Mesothelial cell of epicardium (in vitro differentiated cells): ENCODE measurements at places on chromosomes 2 and 18. TPM values are rescaled to one million over a fixed set of nuclear protein-coding genes. Genes with fewer than 3 reads are reported as not detected.

HMSD gene
- 2.7 to 7.2 TPM (median 3.5 TPM) in 3 replicates for total RNA-seq

PTPRM gene
- 71.3 to 82.1 TPM (median 72.7 TPM) in 3 replicates for total RNA-seq

NBEAL1 gene
- 30.6 to 36.6 TPM (median 33.0 TPM) in 3 replicates for total RNA-seq

TLX2 gene
- total RNA-seq = 0.18 TPM in 1 of 3 replicates, not detected in the others

ASPRV1 gene
- total RNA-seq = 2.6 to 3.6 TPM (median 3.5 TPM) in 3 replicates

VWA3B gene
- not detected in 3 replicates for total RNA-seq

RAB6C gene
- 0.16 to 0.18 TPM in 2 of 3 replicates, not detected in the other for total RNA-seq

REL gene
- total RNA-seq = 27.8 to 29.8 TPM (median 29.4 TPM) in 3 replicates

ADD2 gene
- 1.3 to 2.0 TPM (median 1.3 TPM) in 3 replicates for total RNA-seq

UGT1A4 gene
- not detected in 3 replicates for total RNA-seq

OTOS gene
- total RNA-seq = not detected in 3 replicates

SIGLEC15 gene
- total RNA-seq = not detected in 3 replicates

ANKRD53 gene
- total RNA-seq = 3.6 to 4.9 TPM (median 4.0 TPM) in 3 replicates

DSG1 gene
- total RNA-seq = 0.07 to 0.18 TPM (median 0.09 TPM) in 3 replicates

DNA sequence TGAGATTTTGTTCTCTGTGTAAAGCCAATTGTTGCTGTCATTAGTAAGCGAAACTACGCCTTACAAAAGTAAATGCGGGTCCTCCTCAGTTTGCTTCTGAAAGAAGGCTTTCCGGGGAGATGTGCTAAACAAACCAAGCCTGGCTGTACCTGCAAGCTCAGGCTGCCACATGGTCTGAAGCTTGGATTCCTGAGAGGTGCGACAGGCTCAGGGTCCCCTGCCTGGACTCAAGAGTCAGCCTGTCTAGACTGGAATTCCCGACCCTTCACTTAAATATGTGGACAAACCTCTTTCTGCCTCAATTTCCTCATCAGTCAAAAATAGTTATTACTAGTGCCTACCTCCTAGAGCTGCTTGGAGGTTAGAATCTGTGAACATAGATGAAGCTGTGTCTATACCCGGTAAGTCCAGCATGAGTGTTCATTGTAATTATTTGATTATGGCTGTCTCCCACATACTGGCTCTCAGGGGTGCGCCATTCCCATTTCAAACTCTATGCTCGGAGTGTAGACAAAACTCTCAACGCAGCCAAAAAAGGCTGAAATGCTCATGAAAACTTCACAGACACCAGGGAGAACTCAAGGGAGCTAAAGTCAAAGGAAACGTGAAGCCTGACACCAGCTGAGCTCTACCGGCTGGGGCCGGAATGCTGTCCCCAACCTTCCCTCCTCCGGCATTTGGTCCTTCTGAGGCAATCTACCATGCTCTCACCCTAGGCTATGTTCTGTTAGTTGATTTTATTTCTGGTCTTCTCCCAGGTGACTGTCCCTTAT lies 31.4 kb downstream of the SOWAHC start:
- DNase-seq = no peak

GRCh38 chr18:27355308-27355707 lies 170.2 kb upstream of the CHST9 start:
- no peak for DNase-seq

GRCh38 chr2:136124805-136125204 lies 6.9 kb upstream of the CXCR4 start:
- DNase-seq = no peak

DNA sequence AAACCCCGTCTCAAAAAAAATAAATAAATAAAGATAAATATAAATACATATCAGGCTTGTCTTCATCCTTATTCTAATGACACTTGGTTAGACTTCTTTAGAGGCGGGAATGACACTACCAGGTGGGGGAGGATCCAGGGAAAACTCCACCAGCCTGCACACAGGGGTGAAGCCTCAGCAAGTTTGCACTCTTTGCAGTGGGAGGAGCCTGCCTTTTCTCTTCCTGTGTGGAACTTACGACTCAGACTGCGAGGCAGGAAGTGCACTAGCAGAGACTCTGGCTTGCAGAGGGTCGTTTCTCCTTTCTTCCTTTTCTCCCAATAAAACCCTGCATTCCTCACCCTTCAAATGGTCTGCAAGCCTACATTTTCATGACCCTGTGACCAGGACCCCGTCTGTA lies 153.6 kb upstream of the CBLN2 start:
- no peak for DNase-seq

GRCh38 chr18:24208270-24209035 lies 69.6 kb downstream of the CABYR start:
- DNase-seq = no peak

GRCh38 chr18:48116873-48117630 lies 186.6 kb upstream of the SMAD2 start:
- no peak for DNase-seq

GRCh38 chr2:13255485-13255884 lies 538.7 kb downstream of the TRIB2 start:
- DNase-seq = no peak

DNA sequence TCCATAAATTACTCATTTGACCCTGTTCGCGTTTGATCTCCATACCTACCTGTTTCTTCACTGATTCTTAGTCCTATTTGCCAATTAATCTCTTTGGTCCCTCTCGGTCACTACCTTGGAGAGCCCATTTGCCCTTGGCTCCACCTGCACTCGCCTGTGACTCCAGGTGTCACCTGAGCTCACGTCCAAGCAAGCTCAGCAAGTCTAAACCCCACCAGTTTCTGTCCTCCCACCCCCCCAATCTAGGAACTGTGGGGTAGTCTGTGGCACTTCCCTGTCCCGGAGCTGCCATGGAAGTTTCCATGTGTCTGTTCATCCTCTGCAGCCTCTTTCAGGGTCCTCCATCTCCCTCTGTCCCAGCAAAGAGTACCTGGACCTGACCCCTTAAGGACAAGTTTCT lies 68.1 kb upstream of the BCL2L11 start:
- DNase-seq = no peak

GRCh38 chr2:216584112-216584511 lies 49.1 kb upstream of the IGFBP2 start:
- DNase-seq = no peak

DNA sequence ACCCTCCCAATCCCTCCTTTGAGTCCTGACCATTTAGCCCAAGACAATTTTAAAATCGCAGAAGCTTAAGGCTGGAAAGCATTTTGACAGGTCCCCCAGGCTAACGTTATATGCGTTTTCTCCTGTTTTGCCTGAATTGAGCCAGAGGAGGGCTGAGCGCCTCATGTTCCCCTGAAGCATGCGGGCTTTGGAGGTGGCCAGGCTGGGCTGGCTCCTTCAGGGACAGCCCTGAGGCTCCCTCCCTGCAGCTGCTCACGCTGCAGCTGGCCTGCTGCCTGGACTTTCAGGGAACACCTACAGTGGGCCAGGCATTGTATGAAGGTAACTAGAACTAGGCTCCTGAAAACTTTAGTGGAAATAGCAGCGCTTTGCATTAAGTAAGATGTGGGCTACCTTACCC lies 179.2 kb downstream of the ACKR3 start:
- no peak for DNase-seq

GRCh38 chr2:28779001-28779400 lies 27.4 kb downstream of the PPP1CB start:
- DNase-seq = no peak

GRCh38 chr2:138919120-138919747 lies 139.0 kb upstream of the NXPH2 start:
- DNase-seq = no peak

DNA sequence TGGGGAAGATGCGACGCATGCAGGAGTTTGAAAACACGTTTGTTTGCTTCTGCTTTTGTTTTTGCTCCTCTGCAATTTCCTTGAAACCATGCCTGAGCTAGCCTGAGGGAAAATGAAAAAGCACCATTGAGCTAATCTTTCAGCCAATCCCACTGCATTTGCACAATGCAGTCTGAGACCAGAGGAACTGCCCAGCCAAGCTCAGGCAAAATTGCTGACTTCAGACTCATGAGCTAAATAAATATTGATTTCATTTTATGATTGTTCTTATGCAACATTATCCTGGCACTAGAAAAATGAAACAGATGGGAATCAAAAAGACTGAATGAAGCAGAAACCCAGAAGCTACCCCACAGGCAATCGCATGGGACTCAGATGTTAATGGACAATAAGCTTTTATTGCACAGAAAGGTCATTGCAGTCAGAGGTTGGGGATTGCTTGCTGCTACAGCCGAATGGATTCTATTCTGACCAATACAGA lies 37.0 kb downstream of the TPRKB start:
- DNase-seq = no peak

GRCh38 chr2:20526708-20527107 lies 79.8 kb downstream of the RHOB start:
- DNase-seq = no peak

- DNase-seq = no peak
Measured at GRCh38 chr18:14958701-14959100, 210.7 kb downstream of the ANKRD30B start.

- DNase-seq = no peak
Measured at GRCh38 chr2:181143790-181144300, 163.4 kb downstream of the UBE2E3 start.

DNA sequence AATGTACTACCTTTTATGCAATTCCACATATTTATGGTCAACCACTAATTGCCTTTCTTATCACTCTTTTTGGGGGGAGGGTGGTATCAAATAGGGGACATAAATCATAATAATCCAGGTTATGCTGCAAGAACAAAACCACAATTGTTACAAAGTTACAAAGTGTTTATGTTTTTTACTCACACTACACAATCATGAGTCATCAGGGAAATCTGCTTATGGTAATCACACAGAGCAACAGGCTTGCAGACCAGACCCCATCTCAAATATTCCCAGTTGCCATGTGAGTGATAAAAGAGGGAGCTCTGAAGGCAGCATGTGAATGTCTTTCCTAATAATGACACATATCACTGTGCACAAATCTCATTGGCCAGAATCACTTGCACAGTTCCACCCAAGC lies 304.7 kb upstream of the TMEFF2 start:
- DNase-seq = no peak

- DNase-seq = no peak
Measured at GRCh38 chr18:72541871-72542332, 2.2 kb downstream of the CBLN2 start.

GRCh38 chr2:146239392-146240135 lies 1605.3 kb upstream of the ACVR2A start:
- DNase-seq = no peak

- no peak for DNase-seq
Measured at GRCh38 chr2:138602166-138602460, 100.5 kb downstream of the SPOPL start.

DNA sequence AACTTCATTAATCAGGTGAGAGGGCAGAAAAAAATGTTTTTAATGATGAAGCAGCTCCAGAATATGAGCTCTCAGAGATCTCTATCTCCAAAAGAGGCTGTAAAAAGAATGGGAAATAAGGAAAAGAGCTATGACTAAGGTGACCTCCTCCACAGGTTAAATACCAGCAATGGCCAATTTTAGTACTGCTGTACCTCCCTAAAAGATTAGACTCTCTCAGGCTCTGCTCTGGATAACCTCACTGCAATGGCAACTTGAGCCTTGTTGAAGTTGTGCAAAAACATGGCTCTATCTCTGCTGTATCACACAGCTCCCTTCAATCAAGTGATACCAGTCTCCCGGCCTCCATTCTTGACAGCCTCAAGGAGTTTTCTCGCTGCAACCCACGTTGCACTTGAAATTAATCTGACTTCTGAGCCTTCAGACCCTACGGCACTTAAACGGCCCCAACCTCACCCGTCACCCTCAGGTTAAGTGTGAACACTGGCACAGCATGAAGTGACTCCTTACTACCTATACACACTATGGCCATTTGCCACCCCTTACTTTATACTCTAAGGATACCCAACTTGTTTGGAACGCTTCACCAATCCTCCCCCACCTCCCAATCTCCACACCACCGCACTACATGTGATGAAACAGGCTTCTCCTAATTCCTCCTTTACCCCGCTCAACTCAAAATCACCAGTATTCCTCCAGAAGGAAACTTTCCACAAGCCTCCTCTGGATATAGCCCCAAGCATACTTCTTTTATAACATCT lies 36.3 kb downstream of the SMAD2 start:
- no peak for DNase-seq

- no peak for DNase-seq
Measured at GRCh38 chr2:178320011-178320585, 125.8 kb downstream of the OSBPL6 start.

DNA sequence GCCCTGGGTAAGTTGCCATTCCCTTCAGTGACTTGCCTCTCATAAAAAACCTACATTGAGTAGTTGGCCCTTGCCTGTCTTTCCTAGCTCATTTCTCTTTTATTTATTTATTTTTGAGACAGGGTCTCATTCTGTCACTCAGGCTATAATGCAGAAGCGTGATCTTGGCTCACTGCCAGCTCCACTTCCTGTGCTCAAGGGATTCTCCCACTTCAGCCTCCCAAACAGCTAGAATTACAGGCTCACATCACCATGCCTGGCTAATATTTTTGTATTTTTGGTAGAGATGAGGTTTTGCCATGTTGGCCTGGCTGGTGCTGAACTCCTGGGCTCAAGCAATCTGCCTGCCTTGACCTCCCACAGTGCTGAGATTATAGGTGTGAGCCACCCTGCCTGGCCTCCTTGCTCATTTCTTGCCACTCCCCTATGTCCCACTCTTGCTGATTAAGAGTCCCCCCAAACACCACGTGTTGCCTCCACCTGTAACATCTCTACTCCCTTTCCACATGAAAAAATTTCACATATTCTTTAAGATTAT lies 12.6 kb downstream of the EVA1A start:
- no peak for DNase-seq

- no peak for DNase-seq
Measured at GRCh38 chr2:199128476-199129229, 329.1 kb downstream of the SATB2 start.

- DNase-seq = no peak
Measured at GRCh38 chr18:10127729-10128128, 213.9 kb downstream of the VAPA start.

DNA sequence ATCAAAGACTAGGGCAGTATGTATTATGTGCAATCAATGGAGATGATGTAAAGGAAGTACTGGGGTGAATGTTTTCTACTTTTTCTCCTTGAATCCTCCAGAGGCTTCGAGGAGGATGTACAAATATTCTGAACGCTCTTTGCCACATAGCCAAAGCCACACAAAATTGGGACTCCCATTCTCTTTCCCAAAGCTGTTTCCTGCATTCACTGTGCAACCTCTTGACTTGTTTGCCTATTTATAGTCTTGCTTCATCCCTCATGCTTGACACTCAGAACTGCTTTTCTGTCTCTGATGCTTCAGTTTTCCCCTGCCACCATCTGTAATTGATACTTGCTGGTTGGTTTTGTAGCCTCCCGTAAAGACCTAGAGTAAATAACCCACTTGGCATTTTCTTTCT lies 208.2 kb upstream of the RBMS1 start:
- DNase-seq = no peak

DNA sequence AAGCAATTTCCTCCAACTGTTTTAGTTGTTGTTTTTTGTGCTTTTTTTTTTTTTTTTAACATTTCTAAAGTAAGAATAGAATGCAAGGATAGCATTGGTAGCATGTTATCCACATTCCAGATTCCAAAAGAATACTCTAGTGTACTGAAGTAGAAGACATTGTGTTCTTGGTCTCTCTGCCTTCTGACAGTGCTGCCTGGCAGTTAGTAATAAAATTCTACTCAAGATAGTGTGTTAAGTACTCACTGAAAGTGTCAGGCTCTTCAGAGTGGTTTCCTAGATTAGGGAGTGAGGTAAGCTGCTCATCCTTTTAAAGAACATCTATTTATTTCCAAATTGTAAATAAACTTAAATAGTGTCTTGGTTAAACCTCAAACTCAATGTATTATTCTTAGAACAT lies 253.7 kb downstream of the HNMT start:
- DNase-seq = no peak
